HT1080 (cell line): ENCODE measurements at places on chromosomes 16 and 17.

- DNase-seq: no peak
Observed at GRCh38 chr16:58345574-58346354, 46.5 kb upstream of the GINS3 start.

DNA sequence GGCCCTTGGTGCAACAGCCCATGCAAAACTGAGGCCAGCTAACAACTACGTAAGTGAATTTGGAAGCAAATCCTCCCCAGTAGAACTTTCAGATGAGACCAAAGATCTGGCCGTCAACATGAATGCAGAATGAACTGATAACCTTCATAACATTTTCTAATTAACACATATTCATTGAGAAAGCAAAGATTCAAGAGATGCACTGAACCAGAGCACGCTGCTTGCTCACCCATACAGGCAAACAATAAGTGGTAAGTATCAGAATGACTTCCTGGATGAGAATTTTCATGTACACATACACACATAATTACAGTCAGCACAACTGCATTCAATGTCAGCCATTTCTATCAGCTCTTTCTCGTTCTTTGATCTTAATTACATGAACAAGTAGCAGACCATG, 30.6 kb downstream of the XYLT1 start:
- DNase-seq: no peak

DNA sequence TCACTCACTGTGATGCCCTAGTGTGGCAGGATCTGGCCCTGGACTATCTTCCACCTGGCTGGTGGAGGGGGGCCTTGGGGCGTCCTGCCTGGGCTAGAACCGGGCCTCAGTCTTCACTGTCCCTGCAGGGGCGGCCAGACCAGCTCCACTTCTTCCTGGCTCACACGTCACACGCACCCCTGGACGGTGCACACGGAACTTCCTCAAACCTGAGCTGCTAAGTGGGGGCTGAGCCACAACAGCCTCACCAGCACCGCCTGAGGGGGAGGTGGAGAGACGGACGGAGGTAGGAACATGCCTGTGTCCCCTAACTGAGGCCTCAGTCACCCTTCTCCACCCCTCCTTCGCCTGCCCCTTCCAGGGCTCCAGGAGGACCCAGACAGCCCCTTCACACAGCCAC, 36.6 kb downstream of the TIMM22 start:
- no peak for DNase-seq

GRCh38 chr16:86761111-86762031, 183.0 kb downstream of the FOXL1 start:
- DNase-seq: peak; percentile 39

- DNase-seq: no peak
Observed at GRCh38 chr16:23013484-23013883, 135.8 kb downstream of the USP31 start.

DNA sequence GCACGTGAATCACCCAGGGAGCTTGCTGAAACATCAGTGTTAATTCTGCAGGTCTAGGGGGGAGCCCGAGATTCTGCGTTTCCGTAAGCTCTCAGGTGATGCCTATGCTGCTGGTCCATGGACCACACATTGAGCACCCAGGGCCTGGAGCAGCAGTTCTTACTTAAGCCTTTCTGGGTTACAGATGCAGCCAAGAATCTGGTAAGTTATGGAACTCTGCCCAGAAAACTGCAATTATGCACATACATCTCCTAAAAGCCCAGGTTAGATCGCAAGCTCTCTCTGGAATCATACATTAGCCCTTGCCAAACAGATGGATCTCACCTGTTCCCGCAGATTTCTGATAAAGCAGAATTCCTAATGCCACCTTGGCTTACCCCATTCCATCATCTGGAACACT, 265.9 kb upstream of the SALL1 start:
- no peak for DNase-seq

DNA sequence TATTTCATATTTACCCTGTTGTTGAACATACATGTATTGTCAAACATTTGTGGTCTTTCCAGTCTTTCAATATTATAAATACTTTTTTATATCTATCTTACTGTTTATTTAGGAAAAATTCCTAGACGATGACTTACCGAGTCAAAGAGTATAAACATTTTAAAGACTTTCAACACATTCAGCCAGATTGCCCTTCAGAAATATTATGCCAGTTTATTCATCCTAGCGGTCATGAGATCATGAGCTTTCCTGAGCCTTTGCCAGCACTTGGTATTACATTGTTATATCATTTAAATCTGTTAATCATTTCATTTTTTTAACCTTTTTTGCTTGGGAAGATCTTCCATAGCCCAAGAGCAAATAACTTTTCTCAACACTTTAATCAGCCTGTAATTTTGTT, 197.4 kb downstream of the SPECC1 start:
- peak; percentile 48 for DNase-seq

GRCh38 chr16:88347656-88348376, 34.9 kb upstream of the ZNF469 start:
- no peak for DNase-seq

DNA sequence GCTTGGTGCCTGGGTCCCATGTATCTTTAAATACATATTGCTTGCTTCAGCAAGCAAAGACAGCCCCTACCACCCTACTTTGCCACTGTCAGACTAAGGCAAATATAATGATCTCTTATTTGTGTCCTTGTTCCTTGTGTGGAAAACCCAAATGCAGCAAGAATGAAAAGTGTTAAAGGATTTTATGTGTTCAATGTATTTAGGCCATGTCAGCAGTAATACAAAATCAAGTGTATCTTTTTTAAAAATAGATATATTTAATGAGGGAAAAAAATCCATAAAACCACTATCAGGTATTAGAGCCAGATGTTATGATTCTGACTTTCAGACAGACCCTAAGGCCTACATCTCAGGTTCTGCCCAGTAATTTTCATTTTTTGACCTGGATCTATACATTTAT, 374.5 kb downstream of the SEC14L1 start:
- no peak for DNase-seq

DNA sequence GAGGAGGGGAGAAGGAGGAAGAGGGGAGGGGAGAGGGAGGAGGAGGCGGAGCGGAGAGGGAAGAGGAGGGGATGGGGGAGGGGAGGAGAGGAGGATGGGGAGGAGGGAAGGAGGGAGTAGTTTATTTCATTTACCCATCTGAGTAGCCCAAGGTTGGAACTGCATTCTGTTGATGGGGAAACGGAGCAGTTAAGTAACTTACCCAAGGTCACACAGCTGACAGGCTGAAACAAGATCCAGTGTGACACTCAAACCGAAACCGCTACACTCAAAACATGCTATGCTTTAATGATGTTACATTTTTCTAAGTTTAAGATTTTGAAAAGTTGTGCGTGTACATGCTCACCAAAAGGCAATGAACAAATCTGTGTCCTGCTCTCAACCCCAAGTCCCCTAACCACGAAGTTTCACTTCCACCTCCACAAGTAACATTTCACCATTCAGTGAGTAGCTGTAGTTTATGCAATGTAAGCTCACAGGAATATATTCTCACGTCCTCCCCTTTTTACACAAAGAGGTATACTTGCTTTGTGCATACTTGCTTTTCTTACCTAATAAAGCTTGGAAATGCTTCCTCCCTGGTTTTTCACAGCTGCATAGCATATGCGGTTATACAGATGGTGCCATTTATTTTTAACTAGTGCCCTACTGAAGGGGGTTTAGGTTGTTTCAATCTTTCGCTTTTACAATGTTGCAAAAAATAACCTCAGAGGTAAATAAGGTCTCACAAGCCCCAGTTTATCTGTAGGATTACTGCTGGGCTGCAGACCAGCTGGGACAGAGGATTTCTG, 275.3 kb downstream of the PARN start:
- DNase-seq: no peak
